ENCODE measurements at places on chromosomes 16 and 17.

- DNase-seq = peak; percentile 25
Observed at GRCh38 chr17:76816590-76817135, 51.5 kb upstream of the MGAT5B start.

GRCh38 chr17:75272848-75273184 is 1.8 kb upstream of the MIF4GD start:
- DNase-seq = no peak

- no peak for DNase-seq
Observed at GRCh38 chr17:15886804-15887203, 58.1 kb upstream of the ADORA2B start.

DNA sequence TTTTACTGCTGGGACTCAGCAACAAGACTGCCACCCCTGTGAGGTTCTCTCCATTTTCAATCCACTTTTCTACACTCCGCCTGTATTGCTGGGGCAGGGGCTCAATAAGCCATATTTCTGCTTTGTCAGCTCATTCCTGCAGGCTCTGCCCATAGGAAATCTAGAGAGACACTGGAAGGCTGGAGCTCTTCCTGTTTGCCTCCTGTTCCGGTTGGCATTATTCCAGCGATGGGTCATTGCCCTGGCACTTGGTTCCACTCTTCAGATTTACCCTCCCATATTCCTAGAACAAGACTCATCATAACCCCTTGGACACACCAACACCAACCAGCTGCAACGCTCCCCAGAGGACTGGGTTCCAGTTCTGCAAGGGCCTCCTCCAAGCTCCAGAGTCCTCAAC is 210.4 kb downstream of the CA10 start:
- DNase-seq = no peak

DNA sequence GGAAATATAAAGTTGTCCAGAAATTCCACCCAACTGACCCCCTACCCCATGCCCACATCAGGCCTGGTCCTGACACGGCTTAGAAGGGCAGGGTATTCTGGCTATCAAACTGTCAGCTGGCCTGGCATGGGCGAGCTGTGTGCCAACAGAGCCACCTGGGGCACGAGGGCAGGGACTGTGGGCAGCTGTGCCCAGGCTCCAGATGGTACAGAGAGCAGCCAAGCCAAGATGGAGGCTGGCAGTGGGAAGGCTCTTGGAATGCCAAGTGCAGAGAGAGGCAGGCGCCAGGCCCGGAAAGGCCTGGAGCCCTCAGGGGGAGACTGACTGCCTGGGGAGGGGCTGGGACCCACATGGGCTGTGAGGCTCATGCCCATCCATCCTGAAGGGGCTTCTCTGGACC is 24.3 kb upstream of the PHF12 start:
- DNase-seq = no peak

- DNase-seq = peak; percentile 41
Observed at GRCh38 chr17:81253358-81254131, 14.4 kb downstream of the NDUFAF8 start.
